Naive B cell (primary cell): ENCODE measurements at places on chromosomes 1 and 21.

GRCh38 chr1:41387667-41388091, 26.4 kb downstream of the FOXO6 start:
- no peak for DNase-seq

- DNase-seq: no peak
Observed at GRCh38 chr21:45670731-45671130, 27.2 kb downstream of the PCBP3 start.

DNA sequence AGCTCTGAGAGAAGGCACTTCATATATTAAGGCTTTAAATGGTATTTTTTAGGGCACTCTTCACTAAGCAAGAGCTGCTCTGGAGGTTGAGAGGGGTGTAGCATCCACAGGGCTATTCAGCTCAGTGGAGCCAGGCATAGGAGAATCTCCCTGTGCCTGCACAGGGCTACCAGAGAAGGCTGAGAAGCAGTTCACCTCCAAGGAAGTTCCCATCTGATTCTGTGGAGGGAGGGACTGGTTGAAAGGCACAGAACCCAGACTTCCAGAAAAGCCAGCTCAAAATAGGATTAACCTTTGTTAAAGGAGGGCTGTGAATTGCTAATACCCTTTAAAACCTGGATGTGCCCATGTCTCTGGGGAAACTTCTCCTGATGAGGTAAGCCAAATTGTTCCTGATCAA, 304.5 kb downstream of the TTLL7 start:
- no peak for DNase-seq

DNA sequence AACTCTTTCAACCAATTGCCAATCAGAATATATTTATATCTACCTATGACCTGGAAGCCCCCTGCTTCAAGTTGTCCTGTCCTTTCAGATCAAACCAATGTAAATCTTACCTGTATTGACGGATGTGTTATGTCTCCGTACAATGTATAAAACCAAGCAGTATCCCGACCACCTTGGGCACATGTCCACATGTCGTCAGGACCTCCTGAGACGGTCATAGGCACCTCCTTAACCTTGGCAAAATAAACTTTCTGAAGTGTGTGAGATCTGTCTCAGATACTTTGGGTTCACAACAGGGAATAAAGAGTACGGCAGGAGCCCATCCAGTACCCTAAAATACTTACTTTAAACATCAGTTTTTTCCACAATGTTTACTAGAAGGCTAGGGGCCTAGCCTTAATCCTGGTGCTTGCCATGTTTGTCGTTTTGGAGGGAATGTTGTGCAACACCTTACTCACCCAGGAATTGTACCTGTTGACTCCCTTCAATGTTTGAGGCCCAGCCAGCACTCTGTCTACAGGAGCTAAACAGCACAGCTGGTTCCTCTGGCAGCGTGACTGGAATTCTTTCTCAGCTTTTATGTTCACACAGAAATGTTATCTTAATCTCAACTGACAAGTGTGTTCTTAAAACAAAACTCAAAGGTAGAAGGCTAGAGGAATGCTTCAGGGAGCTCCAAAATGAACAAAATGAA, 90.8 kb upstream of the USP25 start:
- DNase-seq: no peak

GRCh38 chr21:35989138-35989735, 71.1 kb downstream of the SETD4 start:
- no peak for DNase-seq

DNA sequence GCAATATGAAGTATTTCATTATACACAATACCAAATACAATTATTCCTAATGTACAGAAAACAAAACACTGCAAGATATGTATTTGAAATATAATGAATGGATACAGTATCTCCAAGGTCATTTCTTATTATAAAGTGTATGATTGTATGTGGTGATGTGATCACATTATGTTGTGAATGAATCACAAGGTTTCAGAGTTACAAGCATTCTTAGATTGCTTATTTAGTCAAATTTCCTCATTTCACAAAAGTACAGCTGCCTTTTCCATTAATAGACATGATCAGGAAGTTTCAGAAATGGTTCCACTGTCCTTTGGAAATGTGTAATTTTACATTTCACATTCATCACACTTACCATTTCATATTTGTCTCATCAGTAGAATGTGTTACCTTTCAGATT, 28.3 kb upstream of the NEK7 start:
- DNase-seq: no peak

GRCh38 chr1:174713796-174714195, 266.0 kb downstream of the GPR52 start:
- no peak for DNase-seq

DNA sequence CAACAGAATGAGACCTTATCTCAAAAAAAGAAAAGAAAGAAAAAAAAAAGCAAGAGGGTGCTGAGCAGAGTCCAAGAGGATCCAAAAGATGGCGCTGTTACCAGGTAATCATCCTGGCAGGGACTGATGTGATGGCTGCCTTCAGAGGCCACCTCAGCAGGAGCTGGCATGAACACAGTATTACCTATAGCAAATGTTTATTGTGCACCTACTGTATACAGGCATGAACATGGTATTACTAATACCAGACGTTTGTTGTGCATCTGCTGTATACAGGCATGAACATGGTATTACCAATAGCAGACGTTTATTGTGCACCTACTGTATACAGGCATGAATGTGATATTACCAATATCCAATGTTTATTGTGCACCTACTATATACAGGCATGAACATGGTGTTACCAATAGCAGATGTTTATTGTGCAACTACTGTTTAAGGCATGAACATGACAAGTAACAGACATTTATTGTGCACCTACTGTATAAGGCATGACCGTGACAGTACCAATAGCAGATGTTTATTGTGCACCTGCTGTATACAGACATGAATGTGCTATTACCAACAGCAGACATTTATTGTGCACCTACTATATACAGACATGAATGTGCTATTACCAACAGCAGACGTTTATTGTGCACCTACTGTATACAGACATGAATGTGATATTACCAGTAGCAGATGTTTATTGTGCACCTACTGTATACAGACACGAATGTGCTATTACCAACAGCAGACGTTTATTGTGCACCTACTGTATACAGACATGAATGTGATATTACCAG, 115.1 kb upstream of the TMEM51 start:
- DNase-seq: no peak

DNA sequence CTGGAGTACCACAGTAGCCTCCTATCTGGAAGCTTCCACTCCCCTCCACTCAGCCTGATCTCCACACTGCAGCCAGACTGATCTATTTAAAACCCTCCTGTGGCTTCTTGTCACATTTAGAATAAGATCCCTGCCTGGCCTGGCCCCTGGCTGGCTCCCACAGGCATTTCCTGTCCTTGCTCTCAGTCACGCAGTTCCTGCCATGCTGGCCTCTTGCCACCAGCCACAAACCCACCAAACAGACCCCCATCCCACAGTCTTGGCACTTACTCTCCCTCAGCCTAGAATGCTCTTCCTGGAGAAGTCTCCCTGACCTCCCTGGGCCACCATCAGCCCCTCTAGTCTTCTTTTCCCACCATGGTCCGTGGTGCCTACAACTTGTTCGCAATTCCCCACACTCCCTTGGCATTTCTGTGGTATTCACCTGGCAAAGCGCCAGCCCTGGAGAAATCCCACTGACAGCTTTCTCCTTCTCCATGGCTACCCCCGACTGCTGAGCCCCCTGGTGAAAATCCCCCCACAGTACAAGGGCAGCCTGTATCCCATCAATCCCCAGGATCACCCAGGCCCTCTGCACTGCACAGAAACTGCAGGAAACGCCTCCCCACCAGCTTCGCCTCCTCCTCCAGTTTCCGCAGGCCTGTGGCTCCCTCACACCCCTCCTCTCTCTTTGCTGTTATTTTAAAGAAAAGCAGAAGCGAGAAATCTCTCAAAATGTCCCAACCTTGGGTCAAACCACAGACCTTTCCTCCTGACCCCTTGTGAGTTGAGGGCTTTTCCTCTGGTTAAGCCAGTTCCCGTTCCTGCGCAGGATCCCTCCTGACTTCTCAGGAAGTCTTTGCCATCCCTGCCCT, 94.5 kb downstream of the SYT2 start:
- peak; percentile 70 for DNase-seq

- no peak for DNase-seq
Observed at GRCh38 chr1:156898161-156898566, 4.6 kb downstream of the PEAR1 start.

DNA sequence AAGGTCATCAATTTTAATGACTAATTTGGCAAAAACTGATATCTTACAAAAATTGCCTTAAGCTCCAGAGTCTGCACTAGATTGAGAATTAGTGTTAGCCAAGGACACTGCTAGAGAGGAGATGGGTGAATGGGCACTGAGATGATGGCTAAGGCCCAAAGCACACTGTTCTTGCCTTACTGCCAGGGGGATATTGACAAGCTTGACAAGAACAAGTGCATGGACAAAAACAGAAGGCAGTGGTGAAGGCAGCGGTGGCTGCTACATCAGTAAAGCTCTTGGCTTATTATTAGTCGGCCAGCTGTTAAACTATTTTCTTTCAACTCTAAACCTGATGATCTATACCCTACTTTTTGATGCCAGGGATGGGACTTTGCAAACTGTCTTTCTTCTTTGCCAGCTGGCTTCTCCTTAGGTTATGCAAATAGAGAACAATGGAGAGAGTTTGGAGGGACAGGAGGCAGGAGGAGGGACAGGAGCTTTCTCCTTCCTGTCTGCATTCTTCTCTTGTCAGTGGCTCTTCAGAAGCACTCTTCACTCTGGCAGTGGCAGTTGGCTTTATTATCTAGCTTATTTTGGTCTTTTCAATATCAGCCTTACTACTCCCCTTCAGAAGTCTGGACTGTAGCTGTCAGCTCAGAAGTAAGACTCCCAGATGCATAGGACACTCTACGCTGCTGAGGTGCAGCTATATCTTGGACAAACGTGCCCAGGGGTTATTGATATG, 853.5 kb upstream of the TMPRSS15 start:
- DNase-seq: no peak

GRCh38 chr1:224544346-224545110, 71.6 kb upstream of the CNIH3 start:
- no peak for DNase-seq

GRCh38 chr1:1122981-1123480, 7.1 kb upstream of the C1orf159 start:
- DNase-seq: no peak
